Activated CD4-positive, alpha-beta T cell treated with anti-CD3 and anti-CD28 coated beads, Interleukin-2, amount 10 ng/mL, durations not matched to agents 24 days and 14 days (primary cell): ENCODE measurements at places on chromosomes 7 and 10. TPM values are rescaled to one million over a fixed set of nuclear protein-coding genes. Genes with fewer than 3 reads are reported as not detected.
A peak's percentile ranks its signal among the peaks of the same experiment; 100 is the strongest.

CNPY1 gene
- not detected in 2 replicates for total RNA-seq

- no peak for DNase-seq
- H3K27ac ChIP-seq, result no peak overlapping the region
- no peaks in the 10 kb centered on the region for H3K36me3 ChIP-seq
- no peaks in the 10 kb centered on the region for H3K4me1 ChIP-seq
- no peaks in the 10 kb centered on the region for H3K27me3 ChIP-seq
These were observed 261.3 kb downstream of the BICC1 start for GRCh38 chr10:58773944-58774343.

DNA sequence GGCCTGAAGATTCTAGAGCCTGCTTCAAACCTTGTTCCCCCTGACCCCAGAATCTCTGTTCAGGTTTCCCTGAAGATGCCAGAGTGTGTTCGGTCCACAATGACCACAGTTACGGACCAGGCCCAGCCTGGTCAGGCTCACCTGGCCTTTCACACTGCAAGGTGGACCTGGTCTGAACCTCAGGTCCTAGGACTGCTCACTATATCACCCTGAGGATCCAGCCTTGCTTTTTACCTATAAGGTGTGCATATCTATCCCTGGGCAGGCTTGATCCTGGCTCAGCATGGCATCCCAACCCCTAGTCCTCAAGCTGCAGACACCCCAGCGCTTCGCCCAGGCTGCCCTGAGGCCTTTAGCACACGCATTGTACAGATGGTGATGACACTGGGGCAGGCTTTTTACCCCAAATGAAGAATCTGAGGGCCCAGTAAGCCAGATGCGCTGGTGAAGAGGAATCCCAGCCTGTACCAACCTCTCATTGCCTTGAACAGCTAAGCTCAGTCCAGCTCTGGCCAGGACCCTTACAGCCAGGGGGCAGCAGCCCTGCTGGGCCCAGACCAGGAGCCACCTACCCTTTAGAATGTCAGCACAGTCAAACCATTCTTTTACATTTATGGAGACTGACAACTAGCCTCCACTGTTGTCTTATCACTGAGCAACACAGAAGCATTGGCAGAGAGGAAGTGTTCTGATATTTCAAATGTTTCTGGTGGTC is 28.0 kb downstream of the MAT1A start:
- H3K4me3 ChIP-seq, result no peak overlapping the region
- no peaks in the 10 kb centered on the region for H3K36me3 ChIP-seq
- H3K4me1 ChIP-seq, result peaks cover under 1% of the 10 kb centered on the region

DNA sequence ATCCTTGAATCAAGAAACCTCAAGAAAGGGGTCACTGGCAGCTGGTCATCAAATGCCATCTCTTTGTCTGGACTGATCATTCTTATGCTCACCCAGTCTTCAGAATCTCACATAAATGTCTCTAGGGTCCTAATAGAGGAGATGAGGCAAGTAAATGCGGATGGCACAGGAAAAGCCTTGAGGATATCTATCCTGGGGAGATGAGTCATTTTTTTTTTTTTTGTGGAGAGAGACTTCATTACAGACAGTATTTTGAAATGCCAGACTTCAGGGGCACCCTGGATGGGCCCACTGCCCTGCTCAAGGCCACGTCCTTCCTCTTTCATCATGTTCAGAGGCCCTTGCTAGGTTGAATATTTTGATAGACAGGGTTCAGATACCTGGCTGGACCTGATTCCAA is 19.5 kb upstream of the PLPP4 start:
- no peaks in the 10 kb centered on the region for H3K4me1 ChIP-seq
- H3K4me3 ChIP-seq, result no peak overlapping the region
- DNase-seq, result no peak
- H3K27ac ChIP-seq, result no peak overlapping the region
- peaks cover 4% of the 10 kb centered on the region for H3K27me3 ChIP-seq

- H3K27ac ChIP-seq, result no peak overlapping the region
- no peak overlapping the region for H3K4me3 ChIP-seq
- no peaks in the 10 kb centered on the region for H3K36me3 ChIP-seq
- no peaks in the 10 kb centered on the region for H3K27me3 ChIP-seq
- DNase-seq, result no peak
- H3K4me1 ChIP-seq, result no peaks in the 10 kb centered on the region
These were observed 501.5 kb downstream of the LRMDA start for GRCh38 chr10:75932921-75933320.

GRCh38 chr7:96014617-96015016 is 242.3 kb downstream of the DYNC1I1 start:
- no peaks in the 10 kb centered on the region for H3K36me3 ChIP-seq
- no peak for DNase-seq
- no peak overlapping the region for H3K4me3 ChIP-seq
- H3K4me1 ChIP-seq, result peaks cover 4% of the 10 kb centered on the region
- no peak overlapping the region for H3K27ac ChIP-seq

DNA sequence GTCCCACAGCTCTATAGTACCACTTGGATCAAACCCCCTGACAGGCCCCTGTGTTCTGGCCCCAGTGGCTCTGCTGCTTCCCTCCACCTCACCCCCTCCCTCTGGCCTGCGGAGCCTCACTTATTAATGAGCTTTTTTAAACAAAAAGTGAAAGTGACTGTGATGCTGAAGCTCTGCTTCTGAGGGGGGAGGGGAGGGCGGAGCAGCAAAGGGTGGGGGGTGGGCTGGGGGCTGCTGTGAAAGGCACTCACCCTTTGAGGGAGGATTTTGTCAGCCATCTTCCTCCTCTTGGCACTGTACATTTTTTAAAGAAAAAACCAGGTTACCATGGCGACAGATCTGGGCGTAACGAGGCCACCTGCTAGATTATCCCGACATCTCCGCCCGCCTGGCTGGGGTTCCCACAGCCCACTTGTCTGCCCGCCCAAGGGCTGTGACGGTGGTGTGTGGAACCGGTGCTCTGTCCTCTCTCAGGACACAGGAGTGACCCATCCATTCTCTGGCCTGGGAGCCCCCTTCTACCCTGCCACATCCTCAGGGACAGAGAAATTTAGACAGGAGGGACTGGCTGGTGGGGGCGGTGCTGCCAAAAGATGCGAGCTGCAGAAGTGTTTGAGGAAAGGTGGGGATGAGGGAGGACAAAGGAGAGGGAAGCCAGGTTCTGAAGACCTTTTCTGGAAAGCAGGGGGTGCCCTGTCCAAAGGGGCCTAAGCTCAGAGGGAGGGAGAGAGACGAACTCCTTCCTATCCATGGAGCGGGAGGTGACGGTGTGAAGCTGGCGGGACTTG is 4.9 kb downstream of the SMARCD3 start:
- peaks cover 5% of the 10 kb centered on the region for H3K36me3 ChIP-seq
- H3K4me3 ChIP-seq, result peak overlapping the region; percentile 70
- peaks cover 30% of the 10 kb centered on the region for H3K27me3 ChIP-seq
- DNase-seq, result peak; percentile 85
- H3K4me1 ChIP-seq, result peaks cover 32% of the 10 kb centered on the region

- DNase-seq, result no peak
- H3K4me3 ChIP-seq, result no peak overlapping the region
- H3K27ac ChIP-seq, result no peak overlapping the region
- peaks cover 2% of the 10 kb centered on the region for H3K36me3 ChIP-seq
- H3K27me3 ChIP-seq, result no peaks in the 10 kb centered on the region
- no peaks in the 10 kb centered on the region for H3K4me1 ChIP-seq
These were observed 43.8 kb upstream of the RABGEF1 start for GRCh38 chr7:66696774-66697191.

GRCh38 chr10:116316503-116316902 is 7.7 kb upstream of the CCDC172 start:
- no peaks in the 10 kb centered on the region for H3K4me1 ChIP-seq
- DNase-seq, result no peak
- no peak overlapping the region for H3K4me3 ChIP-seq

DNA sequence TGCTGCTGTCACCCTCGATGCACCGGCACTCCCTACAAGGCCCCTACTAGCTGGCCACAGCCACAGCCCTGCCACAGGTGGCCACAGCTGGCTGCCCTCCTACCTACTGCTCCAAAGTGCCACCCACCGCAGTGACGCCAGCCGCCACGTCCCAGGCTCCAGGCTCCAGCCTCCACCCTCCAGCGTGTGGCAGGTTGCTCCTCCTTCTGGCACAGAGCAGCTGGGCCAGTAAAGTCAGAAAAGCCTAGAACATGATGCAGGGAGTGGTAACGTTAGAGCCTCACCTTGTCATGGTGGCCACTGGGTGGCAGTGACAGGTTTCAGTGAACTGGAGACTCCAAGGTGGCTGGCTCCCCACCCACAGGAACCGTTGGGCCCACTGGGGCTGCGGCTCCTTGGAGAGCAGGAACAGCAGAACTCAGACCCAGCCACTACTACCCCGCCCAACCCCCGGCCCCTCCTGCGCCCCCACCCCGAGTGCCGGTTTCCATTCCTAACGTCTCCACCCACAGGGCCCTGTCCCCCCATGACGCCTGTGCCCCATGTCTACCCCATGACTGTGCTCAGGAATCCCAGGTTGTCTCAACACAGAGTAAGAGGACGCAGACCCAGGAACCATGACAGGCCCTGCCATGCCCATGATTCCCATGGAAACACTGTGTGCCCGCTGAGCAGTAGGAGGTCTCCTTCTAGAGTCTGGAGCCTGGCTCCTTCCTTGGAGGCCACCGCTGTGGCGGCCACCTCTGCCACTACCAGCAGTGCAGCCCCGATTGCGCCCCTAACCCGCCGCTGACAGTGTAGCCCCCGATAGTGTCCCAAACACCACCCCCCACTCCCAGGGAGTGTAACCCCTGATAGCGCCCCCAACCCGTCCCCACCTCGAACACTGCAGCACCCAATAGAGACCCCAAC is 52.3 kb upstream of the ZNF33B start:
- no peaks in the 10 kb centered on the region for H3K27me3 ChIP-seq
- no peaks in the 10 kb centered on the region for H3K4me1 ChIP-seq
- DNase-seq, result no peak
- no peaks in the 10 kb centered on the region for H3K36me3 ChIP-seq
- H3K4me3 ChIP-seq, result no peak overlapping the region
- H3K27ac ChIP-seq, result no peak overlapping the region

DNA sequence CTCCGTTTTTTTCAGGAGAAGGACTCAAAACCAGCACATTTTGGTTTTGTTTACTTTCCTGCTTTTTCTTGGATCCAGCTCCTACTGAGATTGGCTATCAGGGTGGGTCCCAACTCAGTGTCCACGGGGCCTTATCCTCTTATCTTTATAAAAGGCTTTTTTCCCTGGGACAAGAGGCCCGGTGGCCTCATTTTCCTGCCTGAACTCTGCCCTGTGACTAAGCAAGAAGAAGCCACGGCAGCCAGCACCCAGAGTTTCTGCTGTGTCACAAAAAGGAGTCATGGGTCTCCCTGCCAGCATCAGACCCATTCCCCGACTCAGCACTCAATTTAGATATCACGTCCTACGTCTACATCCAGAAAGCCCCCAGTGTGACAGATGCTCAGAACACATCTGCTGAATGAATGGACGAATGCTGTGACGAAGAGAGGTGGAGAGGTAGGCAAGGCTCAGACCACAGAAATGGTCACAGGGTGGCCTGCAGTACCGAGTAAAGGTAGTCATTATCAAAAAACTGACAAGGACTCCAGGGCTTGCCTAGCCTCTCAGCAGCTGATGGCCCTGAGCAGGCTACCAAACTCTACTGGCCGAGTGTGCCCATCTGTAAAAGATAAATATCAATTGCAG is 16.7 kb downstream of the DLG5 start:
- H3K4me1 ChIP-seq, result peaks cover 2% of the 10 kb centered on the region
- no peak for DNase-seq
- no peak overlapping the region for H3K4me3 ChIP-seq
- H3K27me3 ChIP-seq, result peaks cover 8% of the 10 kb centered on the region
- no peaks in the 10 kb centered on the region for H3K36me3 ChIP-seq

- H3K4me1 ChIP-seq, result no peaks in the 10 kb centered on the region
- no peak overlapping the region for H3K4me3 ChIP-seq
- no peaks in the 10 kb centered on the region for H3K36me3 ChIP-seq
- no peaks in the 10 kb centered on the region for H3K27me3 ChIP-seq
- H3K27ac ChIP-seq, result no peak overlapping the region
These were observed 306.1 kb downstream of the LRMDA start for GRCh38 chr10:75737580-75737949.

DNA sequence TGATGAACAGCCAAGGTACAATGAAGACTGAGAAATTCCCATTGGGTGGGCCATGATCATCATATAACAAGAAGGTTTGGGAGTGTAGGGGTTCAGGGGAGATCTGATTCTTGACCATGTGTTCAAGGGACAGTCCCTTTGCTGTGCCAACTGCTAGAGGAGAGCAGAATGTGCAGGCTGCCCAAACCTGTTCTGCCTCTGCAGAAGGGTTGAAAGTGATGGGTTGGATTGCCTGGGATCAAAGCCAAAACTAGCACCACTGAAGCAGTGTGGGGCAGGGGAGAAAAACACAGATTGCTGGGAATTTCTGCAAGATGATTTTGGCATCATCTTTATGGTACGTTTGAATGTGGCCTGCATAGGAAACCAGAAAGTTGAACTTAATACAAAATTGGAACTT is 303.9 kb downstream of the OTUD1 start:
- no peaks in the 10 kb centered on the region for H3K36me3 ChIP-seq
- no peak overlapping the region for H3K4me3 ChIP-seq
- no peak for DNase-seq
- H3K4me1 ChIP-seq, result no peaks in the 10 kb centered on the region
- no peak overlapping the region for H3K27ac ChIP-seq
- H3K27me3 ChIP-seq, result no peaks in the 10 kb centered on the region

- no peaks in the 10 kb centered on the region for H3K27me3 ChIP-seq
- H3K4me1 ChIP-seq, result no peaks in the 10 kb centered on the region
- H3K27ac ChIP-seq, result no peak overlapping the region
- H3K36me3 ChIP-seq, result no peaks in the 10 kb centered on the region
These were observed 68.4 kb upstream of the ADAM12 start for GRCh38 chr10:126456632-126457031.

DNA sequence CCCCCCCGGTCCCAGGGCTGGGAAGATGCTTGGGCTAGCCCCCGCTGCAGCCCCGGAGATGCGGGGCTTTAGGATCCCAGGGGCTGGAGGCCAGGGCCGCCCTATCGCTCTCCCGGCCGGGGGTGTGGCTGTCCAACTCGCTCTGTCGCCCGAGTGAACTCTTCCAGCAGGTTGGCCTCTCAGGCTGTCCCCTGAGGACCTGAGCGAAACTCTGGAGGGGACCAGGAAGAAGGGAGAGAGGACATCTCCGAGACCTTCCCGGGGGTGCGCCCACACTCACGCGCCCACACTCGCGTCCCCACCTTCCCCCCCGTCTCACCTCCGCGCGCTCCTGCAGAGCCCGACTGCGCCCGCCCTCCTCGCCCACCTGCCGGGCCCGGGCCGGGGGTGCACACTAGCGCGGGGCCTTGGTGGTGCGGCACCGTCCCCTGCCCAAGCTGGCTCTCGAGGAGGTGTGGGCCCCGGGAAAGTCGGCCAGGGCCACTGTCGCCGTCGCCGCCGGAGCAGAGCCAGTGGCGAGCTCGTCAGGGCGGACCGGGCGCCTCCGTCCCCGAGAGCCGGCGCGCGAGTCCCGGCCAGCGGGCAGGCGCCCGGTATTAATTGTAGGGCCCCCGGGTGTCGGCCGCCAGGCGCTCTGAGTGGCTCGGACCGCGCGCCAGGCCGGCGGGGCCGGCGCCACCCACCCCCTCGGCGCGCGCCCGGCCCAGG is 101.7 kb upstream of the SVIL start:
- H3K4me1 ChIP-seq, result peaks cover 11% of the 10 kb centered on the region
- peaks cover 39% of the 10 kb centered on the region for H3K27me3 ChIP-seq
- peak; percentile 72 for DNase-seq
- no peaks in the 10 kb centered on the region for H3K36me3 ChIP-seq

- H3K4me1 ChIP-seq, result no peaks in the 10 kb centered on the region
- no peak overlapping the region for H3K4me3 ChIP-seq
- no peak overlapping the region for H3K27ac ChIP-seq
- peaks cover 8% of the 10 kb centered on the region for H3K27me3 ChIP-seq
These were observed 248.1 kb upstream of the HABP2 start for GRCh38 chr10:113304726-113305125.

GRCh38 chr7:151141855-151142685 is 25.4 kb downstream of the GBX1 start:
- no peak overlapping the region for H3K27ac ChIP-seq
- no peak for DNase-seq
- H3K4me1 ChIP-seq, result no peaks in the 10 kb centered on the region
- no peak overlapping the region for H3K4me3 ChIP-seq
- H3K36me3 ChIP-seq, result peaks cover 4% of the 10 kb centered on the region
